ENCODE measurements at places on chromosomes 6 and 20. TPM values are rescaled to one million over a fixed set of nuclear protein-coding genes. Genes with fewer than 3 reads are reported as not detected.

The PCSK2 gene
- not detected for total RNA-seq

The FRS3 gene
- total RNA-seq, result 2.2 TPM

The GPR6 gene
- total RNA-seq, result not detected

The OR12D3 gene
- total RNA-seq, result not detected

The GPX5 gene
- not detected for total RNA-seq

The ABT1 gene
- 14.3 TPM for total RNA-seq

The GZF1 gene
- total RNA-seq, result 12.2 TPM

The BTNL2 gene
- total RNA-seq, result not detected

The CRISP2 gene
- not detected for total RNA-seq

The GJE1 gene
- total RNA-seq, result not detected

The CALHM5 gene
- total RNA-seq, result 0.03 TPM

The STK38 gene
- 18.9 TPM for total RNA-seq

The SIRPD gene
- not detected for total RNA-seq

The NANP gene
- total RNA-seq, result 6.0 TPM
